A549 treated with RU486 at 1 μM for 4 hours (cell line): ENCODE measurements at places on chromosomes 12 and 14. TPM values are rescaled to one million over a fixed set of nuclear protein-coding genes. Genes with fewer than 3 reads are reported as not detected.

ANHX gene
- not detected in 5 replicates for total RNA-seq

GALC gene
- total RNA-seq: 9.2 to 12.5 TPM (median 12.1 TPM) in 5 replicates

HNF1A gene
- 3.7 to 7.0 TPM (median 6.1 TPM) in 5 replicates for total RNA-seq

CPM gene
- total RNA-seq: 4.7 to 9.4 TPM (median 8.7 TPM) in 5 replicates

KRT71 gene
- total RNA-seq: not detected in 5 replicates

RNASE3 gene
- not detected in 5 replicates for total RNA-seq
